Caco-2 (cell line): ENCODE measurements at places on chromosomes 11 and 22. TPM values are rescaled to one million over a fixed set of nuclear protein-coding genes. Genes with fewer than 3 reads are reported as not detected.

Gene SCN4B
- total RNA-seq: 0.70 TPM in 2 replicates

Gene MPZL3
- total RNA-seq: 29.6 and 31.8 TPM in 2 replicates

DNA sequence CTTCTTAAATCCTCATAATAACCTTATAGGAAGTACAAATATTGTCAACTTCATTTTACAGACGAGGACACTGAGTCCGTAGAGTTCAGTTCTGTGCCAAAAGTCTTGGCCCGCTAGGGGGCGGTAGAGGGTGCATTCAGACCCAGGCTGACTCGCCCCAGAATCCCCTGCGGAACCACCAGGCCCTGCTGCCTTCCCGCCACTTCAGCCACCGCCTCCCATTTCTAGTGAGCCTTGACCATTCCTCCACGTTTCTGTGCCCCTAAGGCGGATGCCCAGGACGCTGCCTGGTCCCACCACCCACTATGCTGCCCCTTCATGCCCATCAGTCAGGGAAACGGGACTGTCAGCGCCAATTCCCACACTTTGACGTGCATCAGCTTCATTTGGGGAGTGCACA lies 19.1 kb downstream of the SYT13 start:
- DNase-seq: peak; percentile 23

GRCh38 chr11:65861533-65862183 lies 1.4 kb downstream of the MUS81 start:
- DNase-seq: no peak

GRCh38 chr11:69138265-69138664 lies 17.5 kb upstream of the SMIM38 start:
- peak; percentile 77 for DNase-seq

DNA sequence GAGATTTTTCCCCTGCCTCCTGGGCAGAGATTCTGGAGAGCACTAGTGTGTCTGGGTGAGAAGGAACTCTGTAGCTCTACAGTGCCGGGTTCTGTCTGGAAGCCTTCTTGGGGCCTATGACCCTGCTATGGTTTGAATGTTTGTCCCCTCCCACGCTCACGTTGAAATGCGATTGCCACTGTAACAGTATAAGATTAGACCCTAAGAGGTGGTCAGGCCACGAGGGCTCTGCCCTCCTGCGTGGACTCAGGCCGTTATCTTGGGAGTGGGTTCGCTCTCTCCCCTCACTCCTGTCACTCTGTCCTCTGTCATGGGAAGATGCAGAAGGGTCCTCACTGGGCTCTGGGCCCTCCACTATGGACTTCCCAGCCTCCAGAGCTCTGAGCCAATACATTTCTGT lies 3.5 kb downstream of the AP5B1 start:
- no peak for DNase-seq
